Activated B cell treated with CpG ODN at 0.5 μM for 24 hours (primary cell): ENCODE measurements at places on chromosomes 1 and 21.

GRCh38 chr1:201184307-201185122 lies 6.1 kb upstream of the IGFN1 start:
- H3K27me3 ChIP-seq, result peaks cover 22% of the 10 kb centered on the region
- no peak overlapping the region for H3K27ac ChIP-seq
- no peak for DNase-seq
- H3K4me1 ChIP-seq, result no peaks in the 10 kb centered on the region

DNA sequence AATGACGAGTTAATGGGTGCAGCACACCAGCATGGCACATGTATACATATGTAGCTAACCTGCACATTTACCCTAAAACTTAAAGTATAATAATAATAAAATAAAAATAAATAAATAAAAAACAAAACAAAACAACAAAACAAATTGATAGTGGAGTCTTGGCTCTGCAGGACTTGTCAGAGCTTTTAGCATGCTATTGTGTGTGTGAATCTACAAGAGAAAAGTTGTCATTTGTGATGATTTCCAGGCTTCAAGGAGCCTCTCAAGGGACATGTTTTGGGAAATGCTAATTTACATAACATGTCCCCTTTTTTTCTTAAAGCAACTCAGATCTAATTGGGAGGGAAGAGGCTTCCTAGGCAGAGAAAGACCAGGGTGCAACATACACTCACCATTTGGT lies 9.1 kb downstream of the IL22RA1 start:
- peaks cover 7% of the 10 kb centered on the region for H3K27me3 ChIP-seq
- no peak overlapping the region for H3K4me3 ChIP-seq
- no peaks in the 10 kb centered on the region for H3K4me1 ChIP-seq
- H3K27ac ChIP-seq, result no peak overlapping the region
- no peak for DNase-seq

- H3K4me3 ChIP-seq, result no peak overlapping the region
- no peak for DNase-seq
- H3K4me1 ChIP-seq, result no peaks in the 10 kb centered on the region
- H3K36me3 ChIP-seq, result peaks cover 77% of the 10 kb centered on the region
These were observed 20.0 kb downstream of the CDC73 start for GRCh38 chr1:193141804-193142203.

DNA sequence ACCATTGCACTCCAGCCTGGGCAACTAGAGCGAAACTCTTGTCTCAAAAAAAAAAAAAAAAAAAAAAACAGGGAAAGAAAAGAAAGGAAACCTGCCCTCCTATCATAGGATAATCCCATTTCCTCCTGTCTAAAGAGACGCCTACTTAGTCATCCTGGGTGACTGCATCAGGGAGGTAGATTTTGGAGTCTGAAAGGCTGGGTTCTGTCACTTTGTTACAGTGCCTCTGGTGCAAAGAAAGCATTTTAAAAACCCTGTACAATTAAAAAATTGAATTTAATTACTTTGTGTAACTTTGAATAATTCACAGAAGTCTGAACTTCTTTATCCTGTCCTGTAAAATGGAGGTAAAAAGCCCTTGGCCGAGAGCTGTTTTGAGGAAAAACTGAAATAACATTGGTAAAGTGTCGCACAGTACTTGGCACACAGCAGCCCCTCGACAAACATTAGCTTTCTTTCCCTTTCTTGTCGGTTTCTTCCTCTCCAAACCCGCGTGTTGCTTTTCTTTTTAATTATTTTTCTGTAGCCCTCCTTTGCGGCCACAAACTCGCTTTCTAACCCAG lies 657 bp upstream of the HDAC1 start:
- no peak for DNase-seq
- H3K4me3 ChIP-seq, result peak overlapping the region; percentile 100
- H3K27me3 ChIP-seq, result no peaks in the 10 kb centered on the region
- H3K27ac ChIP-seq, result peak overlapping the region; percentile 98
- H3K4me1 ChIP-seq, result peaks cover 42% of the 10 kb centered on the region
- peaks cover 23% of the 10 kb centered on the region for H3K36me3 ChIP-seq

DNA sequence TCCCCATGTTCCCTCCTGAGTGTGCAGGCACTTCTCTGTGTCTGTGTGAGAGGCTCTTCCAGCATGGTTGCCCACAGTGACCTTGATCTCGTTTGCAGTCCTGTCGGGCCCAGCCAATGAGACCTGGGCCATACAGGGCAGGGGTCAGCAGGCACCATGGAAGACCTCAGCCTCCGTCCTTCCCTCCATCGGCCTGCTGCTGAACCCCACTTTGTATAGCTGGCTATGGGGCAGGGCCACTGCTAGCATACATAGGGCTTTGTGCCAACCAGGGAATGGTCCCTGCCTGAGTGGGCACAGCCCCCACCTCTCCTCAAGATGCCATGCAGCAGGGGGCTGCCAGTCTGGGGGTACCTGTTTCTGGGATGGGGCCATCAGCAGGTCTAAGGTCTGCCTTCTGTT lies 3.8 kb downstream of the C1orf35 start:
- DNase-seq, result peak; percentile 12
- H3K27me3 ChIP-seq, result no peaks in the 10 kb centered on the region
- H3K4me1 ChIP-seq, result peaks cover 42% of the 10 kb centered on the region
- peaks cover 68% of the 10 kb centered on the region for H3K36me3 ChIP-seq

GRCh38 chr1:156376958-156377919 lies 8.2 kb downstream of the RHBG start:
- peaks cover 3% of the 10 kb centered on the region for H3K4me1 ChIP-seq
- H3K36me3 ChIP-seq, result no peaks in the 10 kb centered on the region
- peaks cover 9% of the 10 kb centered on the region for H3K27me3 ChIP-seq

DNA sequence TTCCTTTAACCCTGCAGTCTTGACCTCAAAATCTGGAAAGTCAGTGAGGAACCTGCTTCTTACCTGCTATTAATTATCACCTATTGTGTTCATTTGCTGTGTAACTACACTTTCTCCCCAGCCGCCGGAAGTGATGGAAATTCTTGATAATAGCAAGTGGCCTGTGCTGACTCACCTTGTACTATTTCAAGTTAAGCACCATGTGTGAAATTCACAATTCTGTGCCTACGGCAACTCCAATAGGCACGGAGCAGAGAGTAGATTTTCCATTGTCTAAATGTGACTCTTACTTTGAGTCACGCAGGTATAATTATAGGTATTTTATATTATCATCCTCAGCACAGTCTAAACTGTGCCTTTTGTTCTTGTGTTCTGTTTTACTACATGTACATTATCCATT lies 466.8 kb downstream of the KIF26B start:
- H3K4me1 ChIP-seq, result no peaks in the 10 kb centered on the region
- no peak for DNase-seq
- peaks cover 14% of the 10 kb centered on the region for H3K27me3 ChIP-seq
- H3K27ac ChIP-seq, result no peak overlapping the region
- H3K4me3 ChIP-seq, result no peak overlapping the region

DNA sequence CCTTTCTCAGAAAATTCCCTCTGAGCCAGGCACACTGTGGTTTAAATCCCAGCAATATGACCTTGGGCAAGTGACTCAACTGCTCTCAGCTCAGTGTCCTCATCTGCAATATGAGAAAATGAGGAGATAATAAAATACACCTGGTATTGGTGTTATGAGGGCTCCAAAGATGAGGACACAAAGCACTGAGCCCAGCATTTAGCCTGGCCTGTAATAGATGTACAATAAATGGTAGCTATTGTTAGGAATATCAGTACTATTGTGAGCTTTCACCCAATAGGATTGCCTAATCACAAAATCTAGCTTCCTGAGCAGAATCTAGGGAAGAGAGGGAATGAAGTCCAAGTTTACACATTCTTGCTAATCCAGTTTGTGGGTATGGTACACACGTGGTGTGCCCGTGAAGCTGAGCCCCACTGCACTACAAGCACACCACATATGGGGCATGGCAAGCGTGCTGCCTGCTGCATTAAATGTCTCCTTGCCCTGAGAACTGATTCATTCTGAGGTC lies 24.3 kb upstream of the SLC30A1 start:
- no peak overlapping the region for H3K4me3 ChIP-seq
- H3K4me1 ChIP-seq, result peaks cover 29% of the 10 kb centered on the region
- no peaks in the 10 kb centered on the region for H3K36me3 ChIP-seq
- no peaks in the 10 kb centered on the region for H3K27me3 ChIP-seq
- no peak overlapping the region for H3K27ac ChIP-seq
- DNase-seq, result no peak

- no peak for DNase-seq
- H3K4me1 ChIP-seq, result peaks cover 36% of the 10 kb centered on the region
- no peaks in the 10 kb centered on the region for H3K36me3 ChIP-seq
- H3K4me3 ChIP-seq, result peak overlapping the region; percentile 83
- H3K27ac ChIP-seq, result no peak overlapping the region
These were observed 14.4 kb downstream of the HLX start for GRCh38 chr1:220893701-220894024.

DNA sequence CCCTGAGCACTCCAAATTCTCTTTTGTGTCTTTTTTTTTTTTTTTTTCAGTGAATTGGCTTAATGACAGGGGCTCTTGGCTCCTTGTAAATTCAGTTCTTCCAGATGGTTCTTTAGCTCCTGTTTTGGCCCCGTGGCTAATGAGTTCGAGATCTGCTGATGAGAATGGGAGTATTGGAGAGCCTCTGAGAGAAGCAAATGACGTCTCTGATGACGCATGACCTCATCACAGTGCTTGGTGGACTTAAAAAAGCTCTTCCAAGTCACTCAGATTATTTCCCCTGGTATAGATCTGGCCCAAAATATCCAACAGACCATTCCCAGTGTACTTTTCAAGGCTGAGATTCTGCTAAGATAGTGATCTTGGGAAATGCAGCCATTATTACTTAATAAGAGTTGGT lies 159.5 kb downstream of the MIS18A start:
- H3K4me3 ChIP-seq, result no peak overlapping the region
- H3K36me3 ChIP-seq, result no peaks in the 10 kb centered on the region
- H3K27me3 ChIP-seq, result peaks cover 4% of the 10 kb centered on the region

GRCh38 chr1:178633056-178633455 lies 92.0 kb upstream of the RALGPS2 start:
- H3K36me3 ChIP-seq, result no peaks in the 10 kb centered on the region
- no peak overlapping the region for H3K27ac ChIP-seq
- no peak overlapping the region for H3K4me3 ChIP-seq
- H3K4me1 ChIP-seq, result peaks cover 50% of the 10 kb centered on the region
- H3K27me3 ChIP-seq, result no peaks in the 10 kb centered on the region

DNA sequence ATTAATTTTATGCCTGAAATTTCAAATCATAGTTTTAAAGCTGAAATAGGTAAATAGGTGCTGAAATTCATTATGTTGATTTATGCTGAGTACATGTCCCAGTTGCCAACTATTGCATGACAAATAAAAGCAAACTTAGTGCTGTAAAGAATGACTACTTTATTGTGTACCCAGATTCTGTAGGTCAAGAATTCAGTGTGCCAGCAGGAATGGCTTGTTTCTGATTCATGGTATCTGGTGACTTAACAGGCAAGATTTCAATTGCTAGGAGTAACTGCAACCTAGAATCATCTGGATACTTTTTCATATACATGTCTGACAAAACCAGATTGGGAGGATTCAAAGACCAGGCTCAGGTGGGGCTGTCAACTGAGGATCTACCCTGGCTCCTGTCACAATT lies 678.4 kb upstream of the ADAMTS5 start:
- no peaks in the 10 kb centered on the region for H3K36me3 ChIP-seq
- H3K27ac ChIP-seq, result no peak overlapping the region
- H3K4me1 ChIP-seq, result no peaks in the 10 kb centered on the region
- no peak overlapping the region for H3K4me3 ChIP-seq

DNA sequence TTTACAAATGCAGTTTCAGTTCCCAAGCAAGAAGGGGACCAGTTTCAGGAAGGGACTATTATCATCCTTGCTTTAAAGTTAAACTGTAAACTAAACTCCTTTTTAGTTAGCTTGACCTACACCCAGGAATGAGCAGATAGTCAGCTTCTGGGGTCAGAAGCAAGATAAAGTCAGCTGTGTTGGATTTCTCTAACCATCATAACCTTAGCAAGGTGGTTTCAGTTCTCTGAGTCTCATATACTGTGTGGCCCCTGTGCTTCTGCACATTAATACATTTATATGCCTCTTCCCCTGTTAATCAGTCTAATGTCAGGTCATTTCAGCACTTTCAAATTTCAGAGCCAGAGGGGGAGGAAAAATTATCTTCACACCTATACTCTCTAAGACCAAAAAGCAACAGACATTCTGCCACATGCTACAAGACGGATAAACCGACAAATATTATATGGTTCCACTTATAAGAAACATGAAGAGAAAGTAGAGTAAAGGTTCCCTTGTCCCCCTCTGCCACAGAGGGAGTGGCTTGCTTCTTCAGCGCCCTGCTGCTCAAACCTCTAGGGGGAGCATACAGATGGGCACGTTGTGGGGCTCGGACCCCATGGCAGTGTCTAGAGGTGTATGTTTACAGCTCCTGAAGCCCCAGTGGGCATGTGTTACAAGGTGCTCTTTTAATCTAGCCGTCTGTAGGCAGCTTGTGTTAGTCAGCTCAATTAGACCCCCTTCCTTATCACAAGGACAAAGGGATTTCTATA lies 89.1 kb downstream of the SMYD3 start:
- H3K36me3 ChIP-seq, result peaks cover 5% of the 10 kb centered on the region
- no peak for DNase-seq
- no peaks in the 10 kb centered on the region for H3K27me3 ChIP-seq
- no peak overlapping the region for H3K27ac ChIP-seq
- peaks cover 12% of the 10 kb centered on the region for H3K4me1 ChIP-seq
- no peak overlapping the region for H3K4me3 ChIP-seq

GRCh38 chr21:28482657-28483056 lies 510.0 kb downstream of the LTN1 start:
- H3K4me1 ChIP-seq, result peaks cover 6% of the 10 kb centered on the region
- DNase-seq, result no peak
- H3K27ac ChIP-seq, result no peak overlapping the region
- no peak overlapping the region for H3K4me3 ChIP-seq
- H3K36me3 ChIP-seq, result no peaks in the 10 kb centered on the region

GRCh38 chr21:41500363-41500762 lies 7.6 kb downstream of the TMPRSS2 start:
- H3K27ac ChIP-seq, result no peak overlapping the region
- no peaks in the 10 kb centered on the region for H3K36me3 ChIP-seq
- H3K27me3 ChIP-seq, result peaks cover 41% of the 10 kb centered on the region

- H3K27me3 ChIP-seq, result peaks cover 2% of the 10 kb centered on the region
- no peaks in the 10 kb centered on the region for H3K36me3 ChIP-seq
- H3K4me3 ChIP-seq, result no peak overlapping the region
- H3K4me1 ChIP-seq, result no peaks in the 10 kb centered on the region
- DNase-seq, result no peak
These were observed 10.0 kb downstream of the ADAMTS1 start for GRCh38 chr21:26835027-26835713.

GRCh38 chr1:180614730-180615129 lies 17.1 kb upstream of the XPR1 start:
- no peaks in the 10 kb centered on the region for H3K36me3 ChIP-seq
- no peaks in the 10 kb centered on the region for H3K27me3 ChIP-seq

GRCh38 chr1:215825056-215825455 lies 258.0 kb downstream of the KCTD3 start:
- DNase-seq, result no peak
- no peaks in the 10 kb centered on the region for H3K36me3 ChIP-seq
- no peaks in the 10 kb centered on the region for H3K27me3 ChIP-seq
- H3K4me3 ChIP-seq, result no peak overlapping the region
- H3K4me1 ChIP-seq, result no peaks in the 10 kb centered on the region
- H3K27ac ChIP-seq, result no peak overlapping the region
